Body of pancreas (tissue), 4 donors: ENCODE measurements at places on chromosomes 5 and 9. TPM values are rescaled to one million over a fixed set of nuclear protein-coding genes. Genes with fewer than 3 reads are reported as not detected.
A peak's percentile ranks its signal among the peaks of the same experiment; 100 is the strongest.

- no peaks in the 10 kb centered on the region for H3K36me3 ChIP-seq
- H3K4me3 ChIP-seq, result peak overlapping the region; percentile 91
- no peaks in the 10 kb centered on the region for H3K27me3 ChIP-seq
- peak overlapping the region; percentile 99 for H3K27ac ChIP-seq
Observed at GRCh38 chr5:154858972-154859871, 795 bp downstream of the CNOT8 start.

- no peaks in the 10 kb centered on the region for H3K27me3 ChIP-seq
- H3K36me3 ChIP-seq, result no peaks in the 10 kb centered on the region
- DNase-seq, result no peak
Observed at GRCh38 chr5:149831492-149831891, 101.4 kb downstream of the PPARGC1B start.

GRCh38 chr9:69324549-69325401, at the start of gene ENTREP1:
ENTREP1 (plus strand) TSS chr9:69325215; CDS start chr9:69325310, 95 bp downstream.
- peak within 1 kb of the TSS; percentile 38 for H3K4me3 ChIP-seq
- peaks cover 26% of the 10 kb centered on the region for H3K4me1 ChIP-seq
- H3K36me3 ChIP-seq, result no peaks in the 10 kb centered on the region
- no peaks in the 10 kb centered on the region for H3K27me3 ChIP-seq
- peak within 1 kb of the TSS; percentile 76 for H3K27ac ChIP-seq

DNA sequence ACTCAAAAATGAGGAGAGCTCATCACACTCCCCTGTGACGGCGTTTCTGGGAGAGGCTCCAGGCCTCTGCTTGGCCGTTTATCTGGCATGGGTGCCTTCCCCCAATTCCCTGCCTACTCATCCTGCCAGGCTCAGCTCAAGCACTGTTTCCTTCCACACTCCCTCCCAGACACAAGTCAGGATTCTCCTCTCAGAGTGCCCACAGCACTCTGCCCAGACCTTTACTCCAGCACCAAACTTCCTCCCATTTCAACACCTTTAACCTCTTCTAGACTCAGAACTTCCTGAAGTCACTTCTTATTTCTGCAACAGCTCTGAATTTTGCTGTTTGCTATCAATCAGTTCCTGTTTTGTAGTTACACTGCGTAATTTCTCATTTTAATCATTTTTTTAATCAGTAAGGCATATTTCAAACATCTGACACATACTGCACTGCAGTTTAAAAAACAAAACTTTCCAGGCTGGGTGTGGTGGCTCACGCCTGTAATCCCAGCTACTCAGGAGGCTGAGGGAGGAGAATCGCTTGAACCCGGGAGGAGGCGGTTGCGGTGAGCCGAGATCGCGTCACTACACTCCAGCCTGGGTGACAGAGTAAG, 16.0 kb downstream of the TRMO start:
- no peaks in the 10 kb centered on the region for H3K27me3 ChIP-seq
- H3K4me1 ChIP-seq, result peaks cover 11% of the 10 kb centered on the region
- DNase-seq, result no peak

GRCh38 chr5:59317023-59317773, 576.3 kb downstream of the PDE4D start:
- no peaks in the 10 kb centered on the region for H3K4me1 ChIP-seq
- no peak overlapping the region for H3K27ac ChIP-seq
- H3K4me3 ChIP-seq, result no peak overlapping the region
- DNase-seq, result no peak
- H3K27me3 ChIP-seq, result no peaks in the 10 kb centered on the region

DNA sequence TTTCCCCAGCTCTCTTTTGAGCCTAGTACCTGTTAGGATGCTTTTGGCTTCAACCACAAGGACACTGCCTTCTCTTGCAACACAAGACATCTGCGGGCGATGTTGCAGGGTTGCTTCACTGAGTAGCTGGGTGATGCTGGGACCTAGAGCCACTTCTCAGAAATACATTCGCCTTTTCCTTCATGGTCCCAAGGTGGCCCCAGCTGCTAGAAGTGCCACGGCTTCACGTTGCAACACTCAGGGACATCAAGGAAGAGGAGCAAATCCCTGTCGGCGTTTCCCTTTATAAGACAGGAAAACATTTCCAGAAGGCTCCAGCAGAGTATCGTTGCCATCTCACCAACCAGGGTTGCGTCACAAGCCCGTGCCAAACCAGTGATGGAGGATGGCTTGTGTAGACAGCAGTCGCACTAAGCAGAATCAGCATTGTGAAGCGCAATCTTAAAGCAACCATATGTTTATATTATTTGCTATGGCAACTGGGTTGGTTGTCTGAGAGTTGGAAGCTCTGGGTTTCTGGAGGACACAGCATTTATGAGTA, 62.7 kb downstream of the ANKRD33B start:
- no peak overlapping the region for H3K4me3 ChIP-seq
- DNase-seq, result no peak
- H3K27me3 ChIP-seq, result no peaks in the 10 kb centered on the region
- H3K36me3 ChIP-seq, result no peaks in the 10 kb centered on the region

- H3K27me3 ChIP-seq, result no peaks in the 10 kb centered on the region
- H3K4me1 ChIP-seq, result no peaks in the 10 kb centered on the region
- H3K4me3 ChIP-seq, result no peak overlapping the region
Observed at GRCh38 chr5:39273314-39273954, 54.1 kb upstream of the FYB1 start.

The LRRC26 gene
- not detected for total RNA-seq

The LRRC19 gene
- total RNA-seq, result 0.78 TPM
